MCF 10A (cell line): ENCODE measurements at places on chromosomes 12 and 14. TPM values are rescaled to one million over a fixed set of nuclear protein-coding genes. Genes with fewer than 3 reads are reported as not detected.

The SSPN gene
- total RNA-seq = 0.17 and 0.21 TPM in 2 replicates

The SP7 gene
- not detected in 2 replicates for total RNA-seq

The ACOT6 gene
- not detected in 2 replicates for total RNA-seq

The RPS6KL1 gene
- 8.8 and 12.3 TPM in 2 replicates for total RNA-seq

The LPCAT3 gene
- 14.4 and 15.4 TPM in 2 replicates for total RNA-seq

The CATSPERB gene
- 0.71 and 1.1 TPM in 2 replicates for total RNA-seq

The RNFT2 gene
- total RNA-seq = 7.2 and 10.5 TPM in 2 replicates

The SYT1 gene
- total RNA-seq = 7.4 and 10.4 TPM in 2 replicates

The ACSM4 gene
- total RNA-seq = not detected in 2 replicates

The BICDL1 gene
- total RNA-seq = 18.4 and 20.7 TPM in 2 replicates

The UNC79 gene
- total RNA-seq = 0.05 TPM in 2 replicates

The STYK1 gene
- total RNA-seq = 0.14 and 0.56 TPM in 2 replicates

The ANKS1B gene
- 17.7 and 18.8 TPM in 2 replicates for total RNA-seq

The PMEL gene
- total RNA-seq = 0.59 TPM in 1 of 2 replicates, not detected in the other

The FGF23 gene
- total RNA-seq = not detected in 2 replicates

The SCNN1A gene
- 136 and 139 TPM in 2 replicates for total RNA-seq

The KCNJ8 gene
- not detected in 2 replicates for total RNA-seq

The PLA2G1B gene
- total RNA-seq = not detected in 2 replicates

The TAS2R46 gene
- total RNA-seq = 0.69 and 1.1 TPM in 2 replicates

The COX8C gene
- not detected in 2 replicates for total RNA-seq

The EXOC3L4 gene
- total RNA-seq = not detected in 2 replicates

The AICDA gene
- total RNA-seq = not detected in 2 replicates

The DIO2 gene
- 0.07 and 0.26 TPM in 2 replicates for total RNA-seq

The TROAP gene
- total RNA-seq = 30.8 and 41.9 TPM in 2 replicates

The CISTR gene
- total RNA-seq = not detected in 2 replicates

The EXD2 gene
- total RNA-seq = 17.7 and 18.7 TPM in 2 replicates

The SLCO1B1 gene
- total RNA-seq = not detected in 2 replicates

The RTN1 gene
- total RNA-seq = 8.4 and 9.8 TPM in 2 replicates

The CCNB1IP1 gene
- total RNA-seq = 105 and 108 TPM in 2 replicates

The HHIPL1 gene
- total RNA-seq = 0.10 TPM in 1 of 2 replicates, not detected in the other

The ERG28 gene
- 10.4 and 11.1 TPM in 2 replicates for total RNA-seq

The TAS2R42 gene
- total RNA-seq = not detected in 2 replicates

The FAM90A1 gene
- not detected in 2 replicates for total RNA-seq

The PLEK2 gene
- total RNA-seq = 22.4 and 39.9 TPM in 2 replicates

The TBX3 gene
- total RNA-seq = 6.6 and 8.0 TPM in 2 replicates

The GPR137C gene
- 0.10 TPM in 1 of 2 replicates, not detected in the other for total RNA-seq

The MSI1 gene
- total RNA-seq = not detected in 2 replicates

The TDRD9 gene
- total RNA-seq = 0.40 and 0.91 TPM in 2 replicates

The CD9 gene
- 31.1 and 40.7 TPM in 2 replicates for total RNA-seq

The REP15 gene
- total RNA-seq = 0.86 and 1.3 TPM in 2 replicates

The E2F7 gene
- 23.5 and 34.4 TPM in 2 replicates for total RNA-seq

The CARMIL3 gene
- total RNA-seq = 0.20 TPM in 1 of 2 replicates, not detected in the other

The MDGA2 gene
- total RNA-seq = not detected in 2 replicates

The RDH12 gene
- total RNA-seq = not detected in 2 replicates

The ARHGEF25 gene
- total RNA-seq = 0.37 and 0.83 TPM in 2 replicates

The KRT6A gene
- 1,403 and 1,688 TPM in 2 replicates for total RNA-seq

The KIF21A gene
- total RNA-seq = 44.1 and 53.8 TPM in 2 replicates

The ACVRL1 gene
- not detected in 2 replicates for total RNA-seq

The SLCO1A2 gene
- not detected in 2 replicates for total RNA-seq

The HCAR1 gene
- total RNA-seq = not detected in 2 replicates

The ZDHHC22 gene
- not detected in 2 replicates for total RNA-seq

The KLRC1 gene
- not detected in 2 replicates for total RNA-seq

The CPNE6 gene
- not detected in 2 replicates for total RNA-seq
